ENCODE measurements at places on chromosomes 13 and 19.

DNA sequence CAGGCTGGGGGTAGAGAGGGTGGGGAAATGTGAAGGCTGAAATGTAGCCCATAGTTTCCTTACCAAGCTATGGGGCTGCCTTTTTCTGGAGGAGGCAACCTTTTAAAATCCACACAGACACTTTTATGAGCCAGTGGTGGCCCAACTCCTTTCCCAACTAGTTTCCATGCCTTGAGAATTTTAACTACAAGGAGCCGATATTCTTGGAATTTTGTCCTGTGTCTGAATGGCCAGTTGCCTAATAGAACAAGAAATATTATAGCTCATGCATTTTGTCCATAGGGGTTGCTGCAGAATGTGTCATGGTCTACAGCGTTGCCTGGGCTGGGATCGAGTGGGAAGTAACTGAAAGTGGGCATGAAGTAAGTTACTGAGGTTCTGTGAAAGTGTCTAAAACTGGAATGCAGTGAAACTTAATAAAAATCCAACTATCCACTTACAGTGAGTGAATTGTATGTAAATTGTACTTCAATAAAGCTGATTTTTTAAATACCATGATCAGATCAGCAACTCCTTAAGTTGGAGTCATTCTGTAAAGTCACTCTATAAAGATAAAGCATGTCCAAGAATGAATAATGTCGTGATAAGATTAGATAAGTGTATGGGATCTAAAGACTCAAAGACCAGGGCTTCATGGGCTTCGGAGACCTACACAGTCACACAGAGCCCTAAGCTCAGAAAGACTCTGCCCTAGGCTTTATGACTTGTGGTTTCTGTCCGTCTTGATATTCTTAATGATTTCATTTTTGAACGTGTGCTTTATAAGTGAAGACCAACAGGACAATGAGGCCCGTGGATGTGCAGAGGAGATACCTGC lies 122.6 kb upstream of the FNDC3A start:
- DNase-seq = no peak

DNA sequence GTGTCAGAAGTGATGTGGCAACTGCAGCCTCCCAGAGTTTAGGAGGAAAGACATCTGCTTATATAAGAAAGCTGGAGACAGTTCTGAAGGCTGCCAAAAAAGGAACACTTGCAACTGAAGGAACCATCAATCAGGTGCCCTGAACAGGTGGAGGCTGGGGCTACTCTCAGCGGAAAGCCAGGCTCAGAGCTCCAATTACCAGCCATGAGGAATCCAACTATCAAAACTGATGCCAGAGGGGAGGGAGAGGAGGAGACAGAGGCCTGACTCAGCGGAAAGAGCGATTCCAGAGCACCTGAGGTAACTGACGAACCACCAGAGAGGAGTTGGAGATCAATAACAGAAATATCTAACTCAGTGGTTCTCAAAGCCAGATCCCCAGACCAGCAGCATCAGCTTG lies 24.3 kb downstream of the LEUTX start:
- no peak for DNase-seq

- no peak for DNase-seq
These were observed 8.7 kb downstream of the UCHL3 start for GRCh38 chr13:75558145-75558840.

- DNase-seq = peak; percentile 2
These were observed 516.5 kb downstream of the SUCLA2 start for GRCh38 chr13:47484548-47484947.

GRCh38 chr13:24220086-24220703 lies 59.7 kb downstream of the SPATA13 start:
- no peak for DNase-seq

- no peak for DNase-seq
These were observed 257.9 kb downstream of the NHLRC3 start for GRCh38 chr13:39296193-39296592.

- DNase-seq = no peak
These were observed 28.3 kb downstream of the ZNF507 start for GRCh38 chr19:32373585-32374295.

DNA sequence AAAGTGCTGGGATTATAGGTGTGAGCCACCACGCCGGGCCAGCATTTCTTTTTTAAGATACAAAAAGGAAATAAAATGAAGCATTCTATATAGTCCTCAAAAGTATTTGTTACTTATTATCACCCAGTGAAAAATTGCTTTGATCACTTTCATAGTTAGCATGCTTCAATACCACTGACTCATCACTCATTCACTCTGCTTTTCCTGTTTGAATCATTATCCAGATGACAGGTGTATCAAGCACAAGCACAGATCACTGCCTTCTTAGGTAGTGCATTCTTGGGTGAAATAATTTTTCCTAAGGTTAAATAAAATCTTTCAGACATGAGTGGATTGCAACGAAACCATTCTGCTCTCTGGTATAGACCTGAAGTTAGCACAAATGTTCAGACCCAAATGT lies 35.8 kb upstream of the SPART start:
- DNase-seq = no peak

GRCh38 chr19:55459950-55460657 lies 1.3 kb downstream of the ISOC2 start:
- no peak for DNase-seq

DNA sequence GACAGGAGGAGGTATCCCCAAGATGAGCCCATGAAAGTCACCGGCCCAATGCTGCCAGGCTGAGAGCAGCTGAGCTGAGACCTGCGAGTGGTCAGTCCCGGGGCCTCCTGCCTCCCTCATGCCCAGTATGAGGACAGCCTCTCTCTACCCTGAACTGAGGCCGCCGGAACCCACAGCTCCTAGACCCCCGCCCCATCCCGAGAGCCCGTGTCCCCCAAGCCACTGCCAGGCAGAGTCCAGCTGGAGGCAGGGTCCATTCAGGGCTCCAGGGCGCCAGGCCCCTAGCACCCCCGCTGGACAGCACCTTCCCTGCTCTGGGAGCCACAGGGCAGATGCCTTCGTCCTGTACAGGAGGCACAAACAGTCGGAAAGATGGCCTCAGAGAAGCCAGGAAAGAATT lies 38.7 kb downstream of the MLLT1 start:
- no peak for DNase-seq

GRCh38 chr13:66914155-66914554 lies 316.0 kb downstream of the PCDH9 start:
- no peak for DNase-seq

- DNase-seq = no peak
These were observed 355.8 kb upstream of the HTR2A start for GRCh38 chr13:47252627-47253026.

GRCh38 chr19:46772170-46773017 lies 16.0 kb downstream of the SLC1A5 start:
- DNase-seq = no peak

GRCh38 chr13:32538143-32538620 lies 413 bp downstream of the N4BP2L2 start:
- no peak for DNase-seq

DNA sequence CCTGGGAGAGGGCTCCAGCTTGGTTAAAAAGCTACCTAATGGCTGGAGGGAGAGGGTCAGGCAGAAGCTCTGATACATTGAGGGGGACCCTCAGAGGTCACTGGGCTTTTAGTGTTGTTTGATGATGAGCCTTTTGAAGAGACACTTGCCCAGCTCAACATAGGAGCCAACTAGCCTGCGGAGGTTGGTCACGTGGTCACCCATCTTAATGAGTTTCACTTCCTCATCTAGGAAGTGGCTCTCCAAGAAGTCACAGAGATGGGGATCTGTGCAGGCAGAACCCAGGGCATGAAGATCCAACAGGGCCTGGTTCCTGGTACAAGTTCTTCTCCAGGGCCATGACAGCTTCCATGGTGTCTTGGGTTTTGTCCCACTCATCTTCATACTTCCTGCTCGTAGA lies 33.4 kb downstream of the IPO5 start:
- DNase-seq = peak; percentile 18

- no peak for DNase-seq
These were observed 978.3 kb downstream of the UQCRFS1 start for GRCh38 chr19:28234637-28235036.

DNA sequence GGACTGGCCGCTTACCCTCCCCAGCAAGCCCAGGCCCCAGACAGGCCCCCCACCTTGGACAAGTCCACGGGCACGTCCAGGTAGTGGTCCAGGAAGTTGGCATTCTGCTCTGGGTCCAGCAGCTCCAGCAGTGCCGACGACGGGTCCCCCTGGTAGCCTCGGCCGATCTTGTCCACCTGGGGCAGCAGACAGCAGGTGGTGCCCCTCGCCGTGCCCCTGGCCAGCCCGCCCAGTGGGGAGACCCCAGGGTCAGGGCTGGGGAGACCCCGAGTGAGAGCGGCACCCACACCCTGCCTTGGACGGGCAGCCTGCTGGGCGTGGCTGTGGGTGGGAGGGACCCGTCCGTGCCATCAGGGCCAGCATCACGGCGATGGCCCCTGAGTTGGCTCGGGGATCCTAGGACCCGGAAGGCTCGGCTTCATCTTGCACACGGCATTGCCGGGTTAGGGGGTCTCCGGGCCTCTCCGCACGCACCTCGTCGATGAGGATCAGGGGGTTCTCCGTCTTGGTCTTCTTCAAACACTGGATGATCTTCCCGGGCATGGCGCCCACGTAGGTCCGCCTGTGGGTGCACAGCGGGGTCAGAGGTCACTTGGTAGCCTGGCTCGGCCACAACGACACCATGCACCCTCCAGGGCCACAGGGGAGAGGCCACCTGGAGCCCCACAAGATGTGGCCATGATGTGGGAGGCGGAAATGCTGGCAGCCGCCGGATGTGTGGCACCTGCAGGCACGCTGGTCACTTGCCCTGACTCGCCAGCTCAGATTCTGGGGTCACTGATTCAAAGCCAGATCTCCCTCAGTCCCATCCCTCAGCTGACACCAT lies 6.3 kb downstream of the RPL36 start:
- no peak for DNase-seq

DNA sequence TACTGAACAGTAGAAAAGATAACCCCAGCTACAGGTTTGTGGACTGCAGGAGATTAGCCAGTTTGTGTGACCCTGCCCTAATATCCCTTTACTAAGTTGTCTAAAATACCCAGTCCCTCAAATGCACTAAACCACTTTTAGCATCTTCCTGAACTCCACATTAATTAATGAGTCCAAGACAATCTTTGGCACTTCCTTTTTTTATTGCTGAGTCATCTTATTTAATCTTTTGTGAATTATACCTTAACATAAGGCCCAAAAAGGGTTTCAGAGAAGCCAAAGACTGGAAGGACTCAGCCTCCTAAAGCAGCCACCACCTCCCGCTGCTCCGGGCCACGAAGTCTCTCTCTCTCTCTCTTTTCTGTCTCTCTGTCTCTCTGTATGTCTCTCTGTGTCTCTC lies 48.8 kb upstream of the PDCD5 start:
- no peak for DNase-seq

DNA sequence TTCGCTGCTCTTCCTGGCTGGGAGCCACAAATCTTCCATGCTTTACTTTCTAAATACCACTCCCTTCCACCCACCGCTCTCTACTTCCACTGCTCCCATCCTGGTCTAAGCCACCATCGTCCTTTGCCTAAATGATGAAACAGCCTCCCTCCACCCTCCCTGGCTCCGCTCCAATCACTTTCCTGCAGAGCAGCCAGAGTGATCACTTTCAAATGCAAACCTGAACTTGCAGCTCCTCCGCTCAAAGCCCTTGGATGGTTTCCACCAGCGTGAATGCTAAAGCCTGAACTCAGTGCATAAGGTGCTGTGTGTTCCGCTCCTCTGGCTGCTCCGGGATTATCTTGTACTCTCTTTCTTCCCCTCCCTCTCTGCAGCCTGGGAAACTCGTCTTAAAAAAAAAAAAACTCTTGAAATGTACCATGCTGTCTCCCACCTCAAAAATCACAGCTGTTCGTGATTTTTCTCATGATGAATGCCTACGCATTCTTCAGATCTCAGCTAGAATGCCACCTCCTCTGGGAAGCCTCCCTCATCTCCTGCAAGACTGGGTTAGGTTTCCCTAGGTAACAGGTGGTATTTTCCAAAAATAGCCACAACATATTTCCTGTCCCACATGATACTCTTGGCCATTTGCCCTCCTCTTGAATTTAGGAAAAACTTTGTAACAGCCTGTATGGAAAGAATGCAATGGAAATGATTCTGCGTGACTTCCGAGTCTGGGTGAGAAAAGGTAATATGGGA lies 3.7 kb upstream of the SIN3B start:
- DNase-seq = no peak

DNA sequence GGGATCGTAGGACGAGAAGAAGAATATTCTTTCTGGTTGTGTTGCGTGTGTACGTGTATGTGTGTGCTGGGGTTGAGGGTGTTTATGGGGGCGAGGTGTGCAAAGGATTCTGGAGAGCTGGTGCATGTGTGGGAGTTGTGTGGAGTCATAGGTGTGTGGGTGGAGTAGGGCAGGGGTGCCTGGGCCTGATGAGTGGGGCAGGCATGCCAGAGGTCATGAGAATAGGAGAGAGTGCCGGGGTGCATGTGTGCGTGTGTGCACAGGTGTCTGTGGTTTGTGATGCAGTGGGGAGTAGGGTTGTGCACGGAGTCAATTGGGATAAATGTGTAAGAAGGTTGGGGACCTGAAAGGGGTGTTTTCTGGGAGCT lies 649 bp downstream of the TMEM91 start:
- DNase-seq = no peak

DNA sequence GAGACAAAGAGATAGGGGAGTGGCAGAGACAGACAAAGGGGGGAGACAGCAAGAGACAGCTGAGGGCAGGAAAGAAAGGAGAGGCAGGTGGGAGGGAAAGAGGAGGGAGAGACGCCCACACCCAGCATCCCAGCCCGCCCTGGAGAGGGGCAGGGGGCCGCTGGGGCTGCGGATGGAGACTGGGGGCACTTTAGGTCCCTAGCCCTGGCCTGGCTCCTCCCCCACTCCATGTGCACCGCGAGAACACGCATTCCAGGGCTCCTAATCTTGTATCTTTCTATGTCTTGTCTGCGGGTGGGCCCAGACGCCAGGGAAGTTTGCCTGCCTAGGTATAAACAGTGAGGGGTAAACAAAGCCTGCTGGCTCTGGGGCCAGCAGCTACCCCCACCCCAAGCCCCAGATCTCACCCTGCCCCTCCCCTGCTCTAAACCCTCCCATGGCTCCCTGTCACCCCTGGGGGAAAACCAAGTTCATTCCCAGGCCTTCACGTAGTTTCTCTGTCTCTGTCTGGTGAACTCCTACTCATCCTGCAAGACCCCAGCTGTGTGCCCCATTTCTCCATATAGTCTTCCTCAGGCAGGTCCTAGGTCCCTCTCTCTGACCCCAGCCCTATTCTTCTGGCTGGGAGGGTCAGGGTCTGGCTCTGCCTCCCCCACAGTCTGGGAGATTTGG lies 5.7 kb downstream of the TLE5 start:
- no peak for DNase-seq

DNA sequence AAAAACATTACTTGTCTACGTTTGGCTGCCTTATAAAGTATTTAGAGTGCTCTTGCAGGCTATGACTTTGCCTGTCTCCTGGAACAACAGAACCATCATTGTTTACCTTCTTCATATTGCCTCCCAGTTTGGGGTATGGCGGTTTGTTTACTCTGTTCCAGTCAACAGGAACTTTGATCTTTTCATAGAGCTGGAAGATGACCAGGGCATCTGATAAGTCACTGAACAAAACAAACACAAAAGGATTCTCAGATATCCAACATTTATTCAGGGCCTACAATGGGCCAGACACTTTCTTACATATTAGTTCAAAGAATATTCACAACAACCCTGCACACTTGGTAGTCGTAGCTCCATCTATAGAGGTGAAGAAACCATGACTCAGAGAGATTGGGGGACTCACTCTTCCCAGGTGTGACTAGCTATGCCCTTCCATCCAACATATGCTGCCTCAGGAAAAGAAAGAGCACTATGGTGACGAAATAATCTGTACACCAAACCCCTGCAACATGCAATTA lies 38.4 kb upstream of the CPB2 start:
- DNase-seq = no peak

GRCh38 chr13:90585392-90585791 lies 762.1 kb upstream of the MIR17HG start:
- no peak for DNase-seq

- no peak for DNase-seq
These were observed 666 bp downstream of the POMP start for GRCh38 chr13:28659621-28659970.

Data from SIG-M5 (cell line).